T1000 (cell line): ENCODE measurements at places on chromosomes 11 and 22.

DNA sequence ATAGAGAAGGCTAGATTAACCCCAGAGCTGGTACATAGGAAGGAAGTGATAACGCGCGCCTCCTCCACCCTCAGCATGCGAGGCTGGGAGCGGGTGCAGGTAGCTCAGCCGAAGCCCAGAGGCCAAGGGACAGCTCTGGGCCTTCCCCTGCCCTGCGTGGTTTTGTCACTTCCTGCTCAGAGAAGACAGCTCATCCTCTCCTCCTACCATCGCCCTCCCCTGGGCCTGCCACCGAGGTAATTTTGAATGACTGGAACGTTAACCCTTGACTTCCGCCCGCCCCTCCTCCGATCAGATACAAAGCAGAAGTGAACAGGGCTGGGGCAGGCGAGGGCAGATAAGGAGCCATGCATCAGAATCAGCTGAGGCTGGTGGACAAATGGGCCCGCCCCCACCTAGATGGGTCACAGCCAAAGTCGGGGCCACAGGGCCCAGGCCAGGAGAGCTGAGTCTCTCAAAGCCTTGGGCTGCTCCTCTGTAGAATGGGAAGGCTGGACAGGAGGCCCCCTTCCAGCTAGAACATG lies 1.6 kb downstream of the RAC2 start:
- DNase-seq = no peak

DNA sequence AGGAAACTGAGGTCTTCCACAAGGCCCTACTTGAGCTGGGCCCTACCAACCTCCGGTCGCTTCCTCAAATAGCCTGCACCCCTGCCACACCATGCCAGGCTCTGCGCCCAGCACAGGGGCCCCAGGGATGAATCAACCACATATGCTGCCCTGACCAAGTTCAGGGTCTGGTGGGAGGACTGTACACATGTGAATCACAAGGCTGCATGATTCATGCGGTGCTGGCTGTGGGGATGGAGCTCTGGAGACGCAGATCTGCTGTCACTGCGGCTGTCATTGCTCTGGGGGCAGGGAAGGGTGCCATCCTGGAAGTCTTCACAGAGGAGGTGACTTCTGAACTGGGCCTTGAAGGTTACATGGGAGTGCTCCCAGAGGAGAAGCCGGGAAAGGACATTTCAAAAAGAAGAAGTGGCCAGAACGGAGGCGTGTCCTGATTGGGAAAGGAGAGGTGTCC lies 21.5 kb downstream of the CYTH4 start:
- DNase-seq = peak; percentile 57

DNA sequence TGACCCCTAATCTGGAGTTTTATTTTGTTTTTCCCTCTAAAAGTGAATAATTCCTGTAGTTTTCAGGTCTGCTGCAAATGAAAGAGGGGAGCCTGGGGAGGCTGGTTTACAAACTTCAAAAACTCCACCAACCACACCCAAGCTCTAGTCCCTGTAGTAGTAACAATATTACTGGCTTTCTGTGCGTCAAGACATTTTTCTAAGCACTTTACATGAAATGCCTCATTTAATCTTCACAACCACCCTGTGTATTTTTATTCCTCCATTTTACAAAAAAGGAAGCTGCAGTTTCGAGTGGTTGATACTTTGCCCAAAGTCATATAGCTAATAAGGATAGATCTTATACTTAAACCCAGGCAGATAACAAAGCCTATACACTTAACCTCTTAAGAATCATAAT lies 23.5 kb downstream of the CTNND1 start:
- no peak for DNase-seq

- no peak for DNase-seq
Observed at GRCh38 chr11:115665175-115665821, 161.1 kb upstream of the CADM1 start.

GRCh38 chr11:120978701-120979100 lies 45.2 kb upstream of the TBCEL start:
- no peak for DNase-seq

DNA sequence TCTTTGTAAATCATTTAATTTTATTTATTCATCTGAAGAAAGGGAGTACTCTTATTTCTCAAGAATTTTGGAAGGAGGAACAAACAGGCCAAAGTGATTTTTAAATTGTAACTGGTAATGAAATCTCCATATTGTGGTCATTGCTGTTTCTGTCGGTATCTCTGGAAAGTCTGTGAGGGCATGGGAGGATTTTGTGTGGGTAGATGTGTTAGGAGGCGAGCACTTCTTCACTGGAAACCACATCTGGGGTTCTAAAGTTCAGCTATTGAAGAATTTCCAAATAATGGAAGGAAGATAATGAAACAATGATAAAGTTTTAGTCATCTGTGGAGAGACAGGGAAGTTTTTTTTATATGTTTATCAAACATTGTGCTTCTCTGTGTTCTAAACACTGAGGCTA lies 6.6 kb downstream of the TRIM34 start:
- DNase-seq = no peak

DNA sequence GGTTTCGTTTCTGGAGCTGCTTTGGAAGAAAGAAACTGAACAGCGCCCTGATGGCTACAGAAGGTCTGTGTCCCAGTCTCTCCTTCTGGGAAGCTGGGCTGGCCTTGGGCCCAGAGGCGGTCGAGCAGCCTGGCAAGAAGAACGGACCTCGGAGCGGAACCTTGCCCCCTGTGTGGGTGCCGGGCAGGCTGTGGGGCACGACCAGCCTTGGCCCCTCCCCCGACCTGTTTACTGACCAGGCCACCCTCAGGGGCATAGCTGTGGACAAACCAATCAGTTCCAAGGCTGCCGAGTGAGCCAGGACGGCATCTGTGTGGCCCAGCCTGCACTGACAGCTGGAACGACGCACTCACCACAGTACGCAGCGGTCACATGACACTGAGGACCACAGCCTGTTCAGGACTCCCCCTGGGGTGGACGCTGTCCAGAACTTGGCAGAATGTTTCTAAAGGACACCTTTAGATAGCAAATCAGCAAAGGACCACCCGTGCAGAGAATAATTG lies 7.2 kb downstream of the PIM3 start:
- DNase-seq = no peak

GRCh38 chr11:36034551-36035331 lies 90.9 kb downstream of the LDLRAD3 start:
- peak; percentile 48 for DNase-seq

DNA sequence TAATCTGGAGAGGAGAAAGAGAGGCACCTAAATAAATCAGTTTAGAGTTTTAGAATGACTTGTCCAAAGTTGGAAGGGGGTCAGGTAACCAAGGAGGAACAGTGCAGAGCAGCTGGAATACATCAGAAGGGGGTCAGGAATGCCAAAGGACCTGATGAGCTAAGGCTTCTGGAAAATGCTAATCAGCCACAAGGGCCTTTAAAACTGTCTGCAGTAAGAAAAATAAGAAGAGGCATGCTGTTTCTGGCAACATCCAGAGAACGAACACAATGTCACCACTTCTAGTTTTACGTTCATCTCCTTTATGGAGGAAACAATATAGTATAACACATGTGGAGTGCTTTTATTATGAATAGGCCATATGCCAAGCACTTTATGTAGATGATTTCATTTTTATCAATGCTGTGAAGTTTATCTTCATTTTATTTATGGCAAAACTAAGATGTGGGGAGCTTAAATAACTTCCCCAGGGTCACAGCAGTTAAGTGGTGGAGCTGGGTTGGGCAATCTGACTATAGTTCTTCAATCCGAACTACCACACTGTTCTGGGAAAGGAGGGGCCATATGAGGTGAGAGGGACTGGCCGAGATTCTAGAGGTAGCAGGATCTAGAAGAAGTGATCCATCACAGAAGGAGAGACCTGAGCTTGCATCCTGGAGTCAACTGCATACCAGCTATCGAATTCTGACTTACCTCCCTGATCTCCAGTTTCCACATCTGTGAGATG lies 22.6 kb downstream of the ACO2 start:
- DNase-seq = no peak

- DNase-seq = no peak
Observed at GRCh38 chr11:6270584-6271246, 11.1 kb downstream of the CCKBR start.

DNA sequence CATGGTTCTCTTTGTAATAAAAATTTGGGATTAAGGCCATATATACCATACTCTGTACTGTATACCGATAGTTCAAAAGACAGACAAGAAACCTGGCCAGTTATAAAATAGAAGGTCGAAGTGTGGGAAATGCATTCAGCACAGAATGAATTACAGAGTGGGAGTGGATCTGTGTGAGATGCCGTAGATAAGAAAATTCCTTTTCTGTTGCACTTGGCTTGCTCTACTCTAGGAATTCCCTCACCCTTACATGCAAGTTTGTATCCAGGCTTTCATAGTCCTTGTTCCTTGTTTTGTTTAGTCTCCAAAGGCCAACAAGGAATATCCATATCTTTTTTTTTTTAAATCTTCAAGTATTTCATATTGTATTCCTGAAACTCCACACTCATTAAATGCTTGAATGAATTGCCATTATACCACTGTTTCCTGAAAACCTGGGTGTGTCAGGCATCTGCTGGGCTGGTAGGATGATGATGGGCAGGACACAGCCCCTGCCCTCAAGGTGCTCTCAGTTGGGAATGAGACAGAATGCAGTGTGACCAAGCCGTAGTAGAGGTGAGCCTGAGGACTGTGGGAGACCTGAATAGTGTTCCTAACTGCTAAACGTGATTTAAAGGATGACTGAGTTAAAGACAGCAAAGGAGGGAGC lies 53.5 kb downstream of the TEAD1 start:
- no peak for DNase-seq

DNA sequence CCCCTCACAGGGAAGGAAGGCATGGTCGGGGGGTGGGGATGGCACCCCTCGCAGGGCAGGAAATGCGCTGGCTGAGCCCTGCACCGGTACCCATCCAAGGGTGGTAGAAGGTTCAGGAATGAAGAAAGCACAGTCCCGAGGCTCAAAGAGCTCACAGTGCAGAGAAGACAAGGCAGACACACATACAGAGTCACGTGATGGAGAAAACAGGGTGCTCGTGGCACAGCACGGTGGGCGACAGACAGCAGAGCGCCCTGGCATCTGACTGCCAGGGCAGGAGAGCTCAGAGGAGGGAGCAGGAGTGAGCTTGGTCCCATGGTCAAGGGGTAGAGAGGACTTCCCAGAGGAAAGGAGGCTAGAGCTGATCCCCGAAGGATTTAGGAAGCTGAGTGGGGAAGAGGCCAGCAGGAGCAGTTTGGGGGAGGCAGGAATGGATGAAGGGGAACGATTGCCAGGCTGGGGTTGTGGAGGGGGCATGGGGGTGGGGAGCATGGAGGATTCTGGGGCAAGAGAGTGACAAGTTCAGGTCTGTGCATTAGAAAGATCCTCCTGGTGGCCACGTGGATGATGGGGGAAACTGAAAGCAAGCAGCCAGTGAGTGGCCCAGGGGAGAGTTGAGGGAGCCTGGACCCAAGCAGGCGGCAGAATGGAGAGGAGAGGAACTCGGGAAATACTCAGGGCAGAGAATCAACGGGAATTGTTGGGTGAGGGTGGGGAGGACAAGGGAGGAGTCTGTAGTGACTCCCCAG lies 43.9 kb downstream of the PDE2A start:
- no peak for DNase-seq

- no peak for DNase-seq
Observed at GRCh38 chr22:36323855-36324331, 63.9 kb downstream of the MYH9 start.

DNA sequence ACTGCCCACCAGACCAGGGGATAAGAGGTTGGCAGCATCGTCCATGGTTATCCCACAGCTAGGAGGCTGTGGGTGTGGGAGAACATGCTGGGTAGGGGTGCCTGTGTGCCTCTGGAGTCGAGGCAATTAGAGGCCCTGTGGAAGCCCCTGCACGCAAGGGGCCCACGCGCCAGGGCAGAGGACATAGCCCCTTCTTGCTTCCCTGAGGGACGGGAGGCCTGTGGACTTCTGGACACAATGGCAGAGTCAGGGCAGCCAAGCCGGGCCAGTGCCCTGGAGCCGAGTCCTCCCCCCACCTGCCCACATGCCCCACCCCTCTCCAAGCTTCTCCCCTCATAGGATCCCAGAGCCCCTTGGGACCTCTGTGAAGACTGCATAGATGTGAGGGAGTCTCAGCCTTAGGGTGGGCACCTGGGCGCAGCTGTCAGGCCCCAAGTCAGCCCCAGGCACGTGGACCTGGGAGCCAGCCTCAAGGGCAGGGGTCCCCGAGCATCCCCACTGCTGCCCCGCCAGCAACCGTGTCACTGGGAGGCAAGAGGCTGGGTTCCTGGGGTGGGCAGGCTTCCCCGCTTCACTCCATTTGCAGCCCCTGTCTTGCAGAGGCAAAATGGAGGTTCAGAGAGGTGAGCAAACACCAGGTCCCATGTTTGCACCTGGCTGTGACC lies 52.4 kb downstream of the CDKN1C start:
- no peak for DNase-seq
